ENCODE measurements at places on chromosomes 2 and 18. TPM values are rescaled to one million over a fixed set of nuclear protein-coding genes. Genes with fewer than 3 reads are reported as not detected.
A peak's percentile ranks its signal among the peaks of the same experiment; 100 is the strongest.

CHN1 gene
- 1.7 TPM for total RNA-seq

GRCh38 chr18:70250781-70251180 lies 38.1 kb upstream of the SOCS6 start:
- DNase-seq = no peak
- H3K4me3 ChIP-seq = no peak overlapping the region
- H3K36me3 ChIP-seq = no peaks in the 10 kb centered on the region
- H3K4me1 ChIP-seq = no peaks in the 10 kb centered on the region

- H3K4me3 ChIP-seq = no peak overlapping the region
- H3K36me3 ChIP-seq = no peaks in the 10 kb centered on the region
Measured at GRCh38 chr2:107111623-107112022, 225.7 kb upstream of the ST6GAL2 start.

- H3K27me3 ChIP-seq = peaks cover 30% of the 10 kb centered on the region
- H3K36me3 ChIP-seq = no peaks in the 10 kb centered on the region
- no peak overlapping the region for H3K27ac ChIP-seq
- DNase-seq = peak; percentile 70
- peaks cover 4% of the 10 kb centered on the region for H3K4me1 ChIP-seq
- no peak overlapping the region for H3K4me3 ChIP-seq
Measured at GRCh38 chr2:68925295-68925896, 27.3 kb downstream of the GKN2 start.

DNA sequence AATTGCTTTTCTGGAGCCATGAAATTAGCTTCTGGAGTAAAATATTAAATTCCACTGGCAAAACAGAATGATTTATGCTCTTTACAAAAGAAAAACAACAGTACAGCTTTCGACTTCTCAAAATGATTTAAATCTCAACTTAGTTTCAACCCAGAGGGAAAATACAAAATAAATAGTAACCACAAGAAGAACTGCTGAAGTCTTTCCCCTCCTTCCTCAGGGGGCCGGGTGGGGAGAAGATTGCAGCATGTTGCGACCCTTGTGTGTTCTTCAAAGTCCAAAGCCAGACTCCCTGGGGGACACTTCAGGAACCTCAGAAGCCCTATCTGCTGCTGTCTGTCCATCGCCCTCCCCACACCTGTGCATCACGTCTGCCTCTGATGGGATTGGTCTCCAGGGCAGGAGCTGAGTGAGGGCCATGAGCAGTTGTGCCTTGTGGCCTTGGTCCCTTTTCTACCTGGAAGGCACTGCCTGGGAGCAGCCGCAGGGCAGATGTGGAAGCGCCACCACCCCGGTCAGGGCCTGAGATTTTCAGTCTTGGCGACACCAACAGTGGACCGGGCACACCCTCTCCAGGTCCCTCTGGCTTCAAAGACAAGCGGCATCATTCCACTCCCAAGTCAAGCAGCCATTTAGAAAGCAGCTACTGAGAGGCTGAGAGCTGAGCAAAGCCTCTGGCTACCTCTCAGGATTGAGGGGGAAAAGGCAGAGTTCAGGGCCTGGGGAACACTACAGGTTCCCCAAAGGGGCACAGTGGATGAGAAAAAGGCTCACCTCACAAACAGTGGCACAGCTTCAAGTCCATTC lies 210.1 kb upstream of the RAB6C start:
- no peak overlapping the region for H3K4me3 ChIP-seq
- H3K36me3 ChIP-seq = no peaks in the 10 kb centered on the region
- DNase-seq = peak; percentile 32
- H3K4me1 ChIP-seq = no peaks in the 10 kb centered on the region

DNA sequence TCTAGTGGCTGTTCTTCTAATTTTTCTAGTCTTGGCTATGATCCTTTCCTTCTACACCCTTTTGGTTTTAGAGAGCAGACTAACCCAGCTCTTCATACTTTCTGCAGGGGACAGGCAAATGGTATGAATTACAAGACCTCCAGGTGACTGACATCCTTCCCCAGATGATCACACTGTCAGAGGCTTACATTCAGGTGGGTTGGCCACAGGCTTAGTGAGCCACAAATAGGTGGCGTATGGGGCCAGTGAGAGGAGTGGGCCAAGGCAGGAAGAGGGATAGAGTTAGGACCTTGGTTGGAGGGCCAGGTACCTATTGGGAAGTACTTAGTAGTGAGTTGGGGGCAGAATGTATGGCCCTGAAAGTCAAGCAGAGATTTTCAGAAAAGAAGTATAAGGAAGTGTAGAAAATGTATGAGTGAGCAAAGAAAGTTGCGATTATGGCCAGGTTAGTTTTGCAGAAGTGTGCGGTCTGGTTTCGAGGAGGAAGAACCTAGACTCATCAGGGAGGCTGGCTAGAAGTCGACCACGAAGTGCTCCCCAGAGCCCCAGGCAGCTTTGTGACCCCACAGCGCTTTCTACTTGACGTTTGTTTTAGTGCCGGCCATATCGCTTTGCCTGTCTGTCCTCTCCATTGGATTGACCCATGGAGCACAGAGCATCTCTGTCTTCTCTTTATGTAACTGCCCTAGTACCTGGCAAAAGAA lies 20.0 kb downstream of the SFTPB start:
- peak overlapping the region; percentile 22 for H3K27ac ChIP-seq
- peaks cover 7% of the 10 kb centered on the region for H3K4me1 ChIP-seq
- peaks cover 54% of the 10 kb centered on the region for H3K36me3 ChIP-seq
- no peaks in the 10 kb centered on the region for H3K27me3 ChIP-seq

GRCh38 chr2:226526716-226527115 lies 272.9 kb downstream of the IRS1 start:
- H3K4me1 ChIP-seq = no peaks in the 10 kb centered on the region
- H3K27me3 ChIP-seq = peaks cover 5% of the 10 kb centered on the region
- H3K4me3 ChIP-seq = no peak overlapping the region
- no peak for DNase-seq

DNA sequence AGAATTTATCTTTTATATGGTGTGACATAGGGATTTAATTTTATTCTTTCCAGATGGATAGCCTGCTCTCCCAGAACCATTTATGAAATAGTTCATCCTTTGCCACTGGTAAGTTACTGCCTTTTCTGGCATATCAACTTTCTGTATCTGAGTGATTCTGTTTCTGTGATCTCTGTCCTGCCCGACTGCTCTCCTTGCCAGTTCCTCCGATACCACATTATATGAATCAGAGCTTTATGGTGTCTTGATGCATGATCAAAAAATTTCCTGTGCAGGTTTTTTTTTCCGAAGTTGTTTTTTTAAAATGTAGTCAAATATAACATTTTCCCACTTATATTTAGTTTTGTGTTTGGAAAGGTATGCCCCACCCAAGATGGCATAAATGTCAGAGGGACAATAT lies 242.5 kb downstream of the CYP26B1 start:
- H3K27me3 ChIP-seq = peaks cover 20% of the 10 kb centered on the region
- no peak overlapping the region for H3K27ac ChIP-seq
- no peak overlapping the region for H3K4me3 ChIP-seq
- no peaks in the 10 kb centered on the region for H3K4me1 ChIP-seq
- no peaks in the 10 kb centered on the region for H3K36me3 ChIP-seq

DNAJB2 gene
- total RNA-seq = 48.2 TPM

PTH2R gene
- total RNA-seq = not detected

- no peaks in the 10 kb centered on the region for H3K4me1 ChIP-seq
- DNase-seq = no peak
- no peaks in the 10 kb centered on the region for H3K27me3 ChIP-seq
- H3K4me3 ChIP-seq = no peak overlapping the region
- no peak overlapping the region for H3K27ac ChIP-seq
Measured at GRCh38 chr18:66160007-66160406, 409.2 kb downstream of the CDH7 start.

IL36A gene
- not detected for total RNA-seq

APOB gene
- total RNA-seq = not detected

DNA sequence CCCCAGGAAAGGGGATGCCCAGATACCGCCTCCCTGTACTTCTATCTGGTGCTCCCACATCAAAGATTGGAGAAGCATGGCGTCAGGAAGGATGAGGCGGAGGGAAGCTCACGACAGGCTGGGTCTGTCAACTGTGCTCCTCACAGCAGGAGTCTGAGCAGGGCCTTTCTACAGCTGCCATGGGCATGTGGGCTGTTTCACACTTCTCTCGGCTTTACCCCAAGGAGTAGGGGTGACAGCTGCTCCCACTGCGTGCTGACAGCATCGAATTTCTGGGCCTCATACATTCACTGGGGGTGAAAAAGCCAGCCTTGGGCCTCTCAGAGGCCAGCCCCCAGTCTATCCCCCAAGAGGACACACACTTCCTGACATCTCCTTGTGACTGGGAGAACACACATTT lies 21.1 kb downstream of the NEURL3 start:
- H3K4me1 ChIP-seq = peaks cover 32% of the 10 kb centered on the region
- peaks cover 20% of the 10 kb centered on the region for H3K36me3 ChIP-seq
- no peak for DNase-seq

GRCh38 chr18:3360211-3360610 lies 89.8 kb upstream of the TGIF1 start:
- no peak overlapping the region for H3K4me3 ChIP-seq
- no peaks in the 10 kb centered on the region for H3K27me3 ChIP-seq
- no peak for DNase-seq
- H3K27ac ChIP-seq = no peak overlapping the region
- H3K36me3 ChIP-seq = no peaks in the 10 kb centered on the region

DNA sequence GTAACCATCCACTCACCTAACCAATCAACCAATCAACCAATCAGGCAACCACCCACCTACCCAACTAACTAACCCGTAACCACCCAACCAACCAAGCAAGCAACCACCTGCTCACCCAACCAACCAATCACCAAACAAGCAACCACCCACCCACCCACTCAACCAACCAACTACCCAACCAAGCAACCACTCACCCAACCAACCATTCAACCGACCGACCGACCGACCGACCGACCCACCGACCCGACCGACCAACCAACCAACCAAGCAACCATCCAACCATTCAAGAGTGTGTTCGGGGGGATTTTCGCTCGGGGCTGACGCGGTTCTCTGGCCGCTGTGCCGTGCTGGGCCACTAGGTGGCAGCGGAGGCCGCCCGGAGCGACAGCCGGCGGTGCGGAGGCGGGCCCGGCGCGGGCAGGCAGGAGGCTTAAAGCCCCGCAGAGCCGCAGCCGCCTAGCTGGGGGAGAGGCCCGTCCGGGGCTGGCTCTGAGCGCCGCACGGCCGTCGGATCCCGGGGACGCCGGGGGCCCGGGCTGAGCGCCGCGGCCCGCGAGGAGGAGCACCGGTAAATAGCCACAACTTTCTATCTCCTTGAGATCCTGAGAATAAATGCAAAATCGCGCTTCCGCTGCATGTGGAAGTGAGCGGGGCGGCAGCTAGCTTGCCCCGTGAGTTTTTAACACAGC lies at the start of gene MC5R:
Gene MC5R, plus strand, starts transcription at position 443 of the 689 bp plus-strand sequence. CDS start 1,617 bp downstream, outside the sequence.
- H3K36me3 ChIP-seq = no peaks in the 10 kb centered on the region
- H3K4me1 ChIP-seq = peaks cover 6% of the 10 kb centered on the region
- no peak within 1 kb of the TSS for H3K4me3 ChIP-seq
- peaks cover 30% of the 10 kb centered on the region for H3K27me3 ChIP-seq
- no peak within 1 kb of the TSS for H3K27ac ChIP-seq

LYPD6B gene
- not detected for total RNA-seq

CAPN14 gene
- total RNA-seq = 0.26 TPM

NTSR2 gene
- total RNA-seq = not detected

MROH2A gene
- total RNA-seq = not detected

Data from activated CD8-positive, alpha-beta memory T cell treated with anti-CD3 and anti-CD28 coated beads, Interleukin-2, amount 10 ng/mL, durations not matched to agents 7 days and 5 days (primary cell).